ENCODE measurements at places on chromosomes 4 and X. TPM values are rescaled to one million over a fixed set of nuclear protein-coding genes. Genes with fewer than 3 reads are reported as not detected.

The SMIM10 gene
- polyA plus RNA-seq, result 6.8 TPM

The ASMT gene
- 0.37 TPM for polyA plus RNA-seq

The GUCY1B1 gene
- 11.4 TPM for polyA plus RNA-seq

The AFAP1 gene
- 2.9 TPM for polyA plus RNA-seq

The MAGEB6B gene
- polyA plus RNA-seq, result not detected

The KLB gene
- 0.19 TPM for polyA plus RNA-seq

The MAOA gene
- polyA plus RNA-seq, result 25.7 TPM

The GAGE1 gene
- polyA plus RNA-seq, result not detected

The STIM2 gene
- 11.0 TPM for polyA plus RNA-seq

The WDFY3 gene
- 7.7 TPM for polyA plus RNA-seq

The SUPT20HL2 gene
- polyA plus RNA-seq, result not detected

DNA sequence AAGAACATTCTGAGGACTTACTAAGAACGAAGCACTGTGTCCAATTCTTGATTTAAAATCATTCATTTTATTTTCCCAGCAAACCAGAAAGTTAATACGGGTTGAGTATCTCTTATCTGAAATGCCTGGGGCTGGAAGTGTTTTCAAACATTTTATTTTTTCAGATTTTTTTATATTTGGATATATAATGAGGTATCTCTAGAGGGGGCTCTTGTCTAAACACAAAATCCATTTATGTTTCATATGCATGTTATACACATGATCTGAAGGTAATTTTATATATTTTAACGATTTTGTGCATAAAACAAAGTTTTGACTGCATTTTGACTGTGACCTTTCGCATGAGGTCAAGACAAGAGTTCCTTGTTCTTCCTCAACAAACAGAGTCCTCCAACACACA is 320.9 kb downstream of the ASMT start:
- H3K27ac ChIP-seq, result no peak overlapping the region
- H3K36me3 ChIP-seq, result no peaks in the 10 kb centered on the region
- H3K4me1 ChIP-seq, result no peaks in the 10 kb centered on the region
- no peak for DNase-seq
- no peaks in the 10 kb centered on the region for H3K27me3 ChIP-seq

- no peak overlapping the region for H3K27ac ChIP-seq
- H3K27me3 ChIP-seq, result no peaks in the 10 kb centered on the region
- no peak for DNase-seq
- no peak overlapping the region for H3K4me3 ChIP-seq
- no peaks in the 10 kb centered on the region for H3K36me3 ChIP-seq
- no peaks in the 10 kb centered on the region for H3K4me1 ChIP-seq
Observed at GRCh38 chr4:22439947-22440346, 75.9 kb downstream of the ADGRA3 start.

DNA sequence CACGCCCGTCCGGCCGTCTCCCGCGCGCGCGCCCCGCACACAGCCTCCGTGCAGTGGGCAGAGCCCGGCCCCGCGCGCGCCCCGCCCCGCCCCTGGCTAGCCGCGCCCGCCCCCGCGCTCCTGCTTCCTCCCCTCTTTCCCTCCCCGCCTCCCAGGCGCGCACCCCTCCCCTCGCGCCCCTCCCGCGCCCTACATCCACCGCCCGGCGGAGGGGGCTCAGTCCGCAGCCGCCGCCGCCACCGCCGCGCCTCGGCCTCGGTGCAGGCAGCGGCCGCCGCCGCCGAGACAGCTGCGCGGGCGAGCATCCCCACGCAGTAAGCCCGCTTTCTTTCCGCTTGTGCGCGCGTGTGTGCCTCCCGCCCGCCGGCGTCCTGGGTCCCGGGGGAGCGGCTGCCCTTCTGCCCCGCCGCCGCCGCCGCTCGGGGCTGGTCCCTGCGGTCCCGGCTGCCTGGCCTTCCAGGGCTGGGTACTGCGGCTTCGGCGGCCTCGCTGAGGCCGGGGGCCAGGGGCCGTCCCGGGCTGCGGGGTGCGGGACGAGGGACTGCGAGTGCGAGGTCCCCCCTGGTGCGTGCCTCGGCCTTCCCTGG is at the start of gene FHL1:
FHL1 (plus strand) TSS at position 219 of the 587 bp plus-strand sequence.
- peak within 1 kb of the TSS; percentile 85 for H3K27ac ChIP-seq
- H3K4me3 ChIP-seq, result peak within 1 kb of the TSS; percentile 72
- peak; percentile 67 for DNase-seq
- no peaks in the 10 kb centered on the region for H3K27me3 ChIP-seq

DNA sequence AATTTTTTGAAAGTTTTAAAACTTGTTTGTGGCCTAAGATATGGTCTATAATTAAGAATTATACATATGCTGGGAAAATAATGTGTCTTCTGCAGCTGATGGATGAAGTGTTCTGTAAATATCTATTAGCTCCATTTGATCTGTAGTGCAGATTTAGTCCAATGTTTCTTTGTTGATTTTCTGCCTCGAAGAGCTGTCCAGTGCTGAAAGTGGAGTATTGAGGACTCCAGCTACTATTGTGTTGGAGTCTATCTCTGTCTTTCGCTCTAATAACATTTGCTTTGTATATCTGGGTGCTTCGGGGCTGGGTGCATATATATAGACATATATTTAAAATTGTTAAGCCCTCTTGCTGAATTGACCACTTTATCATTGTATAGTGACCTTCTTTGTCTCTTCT is 2127.3 kb downstream of the PCDH7 start:
- no peaks in the 10 kb centered on the region for H3K27me3 ChIP-seq
- H3K4me1 ChIP-seq, result no peaks in the 10 kb centered on the region
- H3K27ac ChIP-seq, result no peak overlapping the region
- no peak overlapping the region for H3K4me3 ChIP-seq

DNA sequence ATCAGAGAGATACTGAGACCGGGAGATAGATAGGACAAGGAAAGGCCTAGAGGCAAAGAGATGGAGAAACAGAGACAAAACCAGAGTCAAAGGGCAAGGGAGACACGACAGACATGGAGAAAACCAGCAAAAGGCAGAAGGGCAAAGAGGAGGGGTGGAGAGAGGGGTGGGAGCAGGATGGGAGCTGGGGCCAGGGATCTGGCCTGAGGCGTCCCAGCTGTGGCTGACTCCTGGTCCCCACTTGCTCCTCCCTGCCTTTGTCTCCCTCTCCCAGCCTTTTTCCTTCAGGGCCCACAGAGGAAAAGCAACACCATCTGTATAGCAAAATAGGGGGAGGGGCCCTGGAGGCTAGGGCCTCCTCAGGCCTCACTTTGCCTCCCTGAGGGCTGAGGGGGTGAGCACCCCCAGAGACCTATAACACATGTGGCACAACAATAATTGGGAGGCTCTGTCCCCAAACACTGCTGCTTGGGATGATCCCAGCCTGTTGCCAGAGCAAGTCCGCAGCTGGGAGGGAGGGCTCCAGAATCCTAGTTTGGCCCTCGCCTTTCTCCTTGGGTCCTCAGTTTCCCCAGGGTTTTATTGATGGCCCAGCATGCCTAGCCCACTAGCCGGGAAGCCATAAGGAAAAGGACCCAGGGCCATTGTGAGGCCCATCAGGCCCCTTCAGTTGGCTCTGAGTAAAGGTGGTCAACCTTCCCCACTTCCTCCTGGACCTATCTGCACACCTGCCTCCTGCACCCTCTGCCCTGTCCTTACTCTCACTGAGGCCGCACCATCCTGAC is 96.8 kb downstream of the PJA1 start:
- no peaks in the 10 kb centered on the region for H3K27me3 ChIP-seq
- no peak for DNase-seq
- H3K27ac ChIP-seq, result no peak overlapping the region
- no peaks in the 10 kb centered on the region for H3K36me3 ChIP-seq
- H3K4me1 ChIP-seq, result peaks cover 15% of the 10 kb centered on the region
- no peak overlapping the region for H3K4me3 ChIP-seq

GRCh38 chr4:124529131-124529530 is 183.4 kb downstream of the ANKRD50 start:
- H3K36me3 ChIP-seq, result no peaks in the 10 kb centered on the region
- no peaks in the 10 kb centered on the region for H3K27me3 ChIP-seq

DNA sequence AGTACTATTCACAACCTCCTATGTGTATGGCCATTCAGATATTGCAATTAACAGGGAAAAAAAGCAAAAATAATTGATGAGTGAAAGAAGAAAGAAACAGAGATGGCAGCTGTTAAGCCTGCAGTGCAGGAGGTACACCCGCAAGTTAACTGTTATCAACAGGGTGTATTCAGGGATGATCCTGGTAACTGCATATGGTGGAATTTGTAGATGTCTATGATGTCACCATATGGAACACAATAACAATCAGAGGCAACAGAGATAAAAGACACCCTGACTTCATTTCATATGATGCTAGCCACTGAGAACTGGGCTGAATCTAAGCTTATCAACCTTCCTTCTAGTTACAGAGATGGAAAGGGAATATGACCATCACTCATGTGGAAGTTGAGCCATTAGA is 96.5 kb downstream of the PDGFC start:
- H3K27ac ChIP-seq, result no peak overlapping the region
- no peaks in the 10 kb centered on the region for H3K36me3 ChIP-seq
- H3K4me1 ChIP-seq, result no peaks in the 10 kb centered on the region
- DNase-seq, result no peak
- no peak overlapping the region for H3K4me3 ChIP-seq

DNA sequence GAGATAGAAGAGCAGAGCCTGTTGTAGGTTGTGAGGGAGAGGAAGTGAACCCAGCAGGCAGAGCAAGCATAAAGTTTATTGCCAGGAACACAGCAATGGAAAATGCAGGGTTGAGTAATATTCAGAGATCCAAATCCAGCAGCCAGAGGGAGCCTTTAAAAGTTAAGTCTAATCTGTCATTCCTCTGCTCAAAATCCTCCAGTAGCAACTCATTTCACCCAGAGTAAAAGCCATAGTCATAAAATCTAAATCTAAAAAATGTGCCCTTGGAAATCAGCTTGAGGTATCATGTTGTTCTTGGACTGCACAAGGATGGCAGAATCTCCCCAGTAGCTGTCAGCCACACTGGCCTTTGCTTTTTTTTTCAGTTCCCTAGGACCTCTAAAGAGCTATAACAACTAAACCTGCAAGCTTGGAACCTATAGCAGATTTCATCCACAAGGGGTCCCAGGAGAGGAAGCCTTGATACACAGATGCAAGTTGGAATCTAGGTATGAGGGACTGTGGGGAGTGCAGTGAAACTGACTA is 62.9 kb upstream of the FRAS1 start:
- no peaks in the 10 kb centered on the region for H3K36me3 ChIP-seq
- no peak overlapping the region for H3K4me3 ChIP-seq
- H3K27me3 ChIP-seq, result no peaks in the 10 kb centered on the region
- H3K4me1 ChIP-seq, result no peaks in the 10 kb centered on the region
- H3K27ac ChIP-seq, result no peak overlapping the region
- peak; percentile 11 for DNase-seq

DNA sequence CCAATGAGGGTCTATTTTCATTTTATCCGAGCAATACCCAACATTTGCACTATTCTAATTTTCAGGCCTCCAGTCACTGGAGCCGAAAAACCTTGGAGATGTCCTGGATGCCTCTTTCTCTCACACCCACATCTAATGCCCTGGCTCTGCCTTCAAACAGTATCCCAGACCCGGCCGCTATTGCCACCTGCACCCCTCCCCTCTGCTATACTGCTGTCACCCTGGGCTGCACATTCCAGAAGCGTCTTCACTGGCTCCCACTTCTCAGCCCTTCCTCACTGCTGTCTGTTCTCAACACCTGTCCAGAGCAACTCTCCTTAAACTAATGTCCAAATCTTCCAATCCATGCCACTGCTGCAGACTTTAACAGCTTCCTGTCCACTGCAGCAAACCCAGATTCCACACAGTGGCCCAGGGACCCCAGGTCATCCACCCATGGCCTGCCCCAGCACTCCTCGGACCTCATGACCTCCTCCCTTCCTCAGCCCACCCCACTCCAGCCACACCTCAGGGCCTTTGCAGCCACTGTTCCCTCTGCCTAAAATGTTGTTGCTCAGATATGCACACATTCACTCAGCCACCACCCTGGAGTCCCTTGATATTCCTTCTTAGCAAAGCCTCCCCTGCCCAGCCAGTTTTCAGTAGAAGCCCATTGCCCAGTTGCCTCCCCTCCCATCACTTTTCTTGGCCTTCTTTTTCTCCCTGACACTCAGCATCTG is 30.5 kb upstream of the PPP2R2C start:
- no peaks in the 10 kb centered on the region for H3K4me1 ChIP-seq
- no peaks in the 10 kb centered on the region for H3K36me3 ChIP-seq
- no peaks in the 10 kb centered on the region for H3K27me3 ChIP-seq
- H3K4me3 ChIP-seq, result no peak overlapping the region
- no peak overlapping the region for H3K27ac ChIP-seq

- no peaks in the 10 kb centered on the region for H3K4me1 ChIP-seq
- no peak overlapping the region for H3K27ac ChIP-seq
- no peak for DNase-seq
- no peak overlapping the region for H3K4me3 ChIP-seq
Observed at GRCh38 chrX:69319376-69319775, 154.1 kb upstream of the PJA1 start.

DNA sequence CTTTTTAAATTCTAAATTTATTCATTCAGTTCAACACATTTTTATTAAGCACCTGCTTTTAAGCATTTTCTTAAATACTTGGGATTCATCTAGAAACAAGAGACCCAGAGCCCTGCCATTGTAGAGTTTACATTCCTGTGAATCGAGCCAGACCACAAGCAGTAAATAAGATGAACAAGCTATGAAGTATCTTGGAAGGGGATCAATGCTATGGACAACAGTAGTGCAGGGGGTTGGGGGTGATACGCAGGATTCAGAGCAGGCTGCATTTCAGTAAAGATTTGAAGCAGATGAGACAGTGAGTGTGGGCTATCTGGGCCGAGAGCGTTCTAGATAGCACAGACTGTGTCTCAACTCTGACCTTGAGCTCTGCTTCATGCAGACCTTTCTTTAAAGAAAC is 35.1 kb downstream of the CLDN22 start:
- no peaks in the 10 kb centered on the region for H3K36me3 ChIP-seq
- no peak for DNase-seq
- no peak overlapping the region for H3K27ac ChIP-seq
- no peaks in the 10 kb centered on the region for H3K4me1 ChIP-seq

DNA sequence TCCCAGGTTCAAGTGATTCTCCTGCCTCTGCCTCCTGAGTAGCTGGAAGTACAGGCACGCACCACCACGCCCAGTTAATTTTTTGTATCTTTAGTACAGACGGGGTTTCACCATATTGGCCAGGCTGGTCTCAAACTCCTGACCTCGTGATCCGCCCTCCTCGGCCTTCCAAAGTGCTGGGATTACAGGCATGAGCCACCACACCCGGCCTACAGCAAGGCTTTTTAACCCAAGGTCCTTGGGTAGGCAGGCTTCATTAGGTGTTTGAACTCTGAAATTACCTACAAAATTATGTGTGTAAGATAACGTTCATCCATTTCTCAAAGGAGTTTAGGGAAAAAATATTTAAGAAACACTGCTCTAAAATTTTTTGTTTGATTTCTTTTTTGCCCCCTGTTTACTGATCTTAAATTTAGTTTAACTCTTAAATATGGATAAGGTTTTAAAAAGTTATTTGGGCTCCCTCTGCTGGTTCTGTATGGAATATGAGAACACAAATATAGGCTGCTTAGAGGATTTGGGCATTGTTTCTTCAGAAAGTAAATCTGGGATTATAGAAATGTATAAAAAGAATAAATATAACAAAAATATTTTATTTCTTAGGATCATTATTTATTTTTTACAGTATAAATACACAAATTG is 92.8 kb downstream of the CBR4 start:
- no peaks in the 10 kb centered on the region for H3K27me3 ChIP-seq
- no peak overlapping the region for H3K27ac ChIP-seq
- H3K4me3 ChIP-seq, result no peak overlapping the region
- peaks cover 80% of the 10 kb centered on the region for H3K36me3 ChIP-seq

- no peak overlapping the region for H3K27ac ChIP-seq
- no peaks in the 10 kb centered on the region for H3K4me1 ChIP-seq
- no peaks in the 10 kb centered on the region for H3K27me3 ChIP-seq
- no peak for DNase-seq
- no peak overlapping the region for H3K4me3 ChIP-seq
Observed at GRCh38 chrX:100090931-100091330, 319.1 kb downstream of the PCDH19 start.

- H3K27me3 ChIP-seq, result no peaks in the 10 kb centered on the region
- H3K4me3 ChIP-seq, result no peak overlapping the region
- no peaks in the 10 kb centered on the region for H3K36me3 ChIP-seq
- DNase-seq, result no peak
- H3K27ac ChIP-seq, result no peak overlapping the region
Observed at GRCh38 chr4:145861336-145862318, 77.0 kb downstream of the ZNF827 start.
